ENCODE measurements at places on chromosomes 13 and 19.

- no peak for DNase-seq
These were observed 3.0 kb downstream of the OBI1 start for GRCh38 chr13:78655906-78656305.

DNA sequence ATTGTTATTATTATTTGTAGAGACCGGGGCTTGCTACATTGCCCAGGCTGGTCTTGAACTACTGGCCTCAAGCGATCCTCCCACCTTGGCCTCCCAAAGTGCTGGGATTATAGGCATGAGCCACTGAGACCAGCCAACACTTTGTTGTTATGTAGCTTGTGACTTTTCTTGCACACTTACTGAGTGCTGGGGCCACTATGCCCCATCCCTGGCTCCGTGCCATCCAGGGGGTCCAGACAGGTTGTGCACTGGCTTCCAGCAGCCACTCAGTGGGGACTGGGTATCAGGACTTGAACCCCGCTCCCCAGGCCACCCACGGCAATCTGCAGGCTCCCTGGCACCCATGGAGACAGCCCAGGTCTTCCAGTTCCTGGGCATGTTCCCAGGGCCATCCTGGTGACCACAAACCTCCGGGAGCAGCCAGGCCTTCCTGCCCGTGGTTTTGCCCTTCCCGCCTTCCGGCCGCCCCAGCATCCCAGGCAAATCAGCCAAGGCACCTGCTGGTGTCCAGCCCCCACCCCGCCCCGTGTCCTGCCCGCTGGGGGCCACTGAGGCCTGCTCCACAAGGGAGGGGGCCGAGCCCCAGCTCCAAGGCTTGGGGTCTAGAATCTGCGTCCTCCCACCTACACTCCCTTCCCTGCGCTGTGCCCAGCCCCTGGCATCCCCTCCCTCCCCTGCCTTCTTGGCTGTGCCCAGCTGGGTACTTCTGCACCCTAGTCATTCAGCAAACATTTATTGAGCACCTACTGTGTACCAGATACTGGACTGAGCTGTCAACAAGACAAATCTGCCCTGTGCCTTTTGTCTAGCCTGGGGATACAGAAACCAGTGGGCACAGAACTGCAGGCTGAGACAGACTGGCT lies 23.7 kb upstream of the SEMA6B start:
- DNase-seq: no peak

DNA sequence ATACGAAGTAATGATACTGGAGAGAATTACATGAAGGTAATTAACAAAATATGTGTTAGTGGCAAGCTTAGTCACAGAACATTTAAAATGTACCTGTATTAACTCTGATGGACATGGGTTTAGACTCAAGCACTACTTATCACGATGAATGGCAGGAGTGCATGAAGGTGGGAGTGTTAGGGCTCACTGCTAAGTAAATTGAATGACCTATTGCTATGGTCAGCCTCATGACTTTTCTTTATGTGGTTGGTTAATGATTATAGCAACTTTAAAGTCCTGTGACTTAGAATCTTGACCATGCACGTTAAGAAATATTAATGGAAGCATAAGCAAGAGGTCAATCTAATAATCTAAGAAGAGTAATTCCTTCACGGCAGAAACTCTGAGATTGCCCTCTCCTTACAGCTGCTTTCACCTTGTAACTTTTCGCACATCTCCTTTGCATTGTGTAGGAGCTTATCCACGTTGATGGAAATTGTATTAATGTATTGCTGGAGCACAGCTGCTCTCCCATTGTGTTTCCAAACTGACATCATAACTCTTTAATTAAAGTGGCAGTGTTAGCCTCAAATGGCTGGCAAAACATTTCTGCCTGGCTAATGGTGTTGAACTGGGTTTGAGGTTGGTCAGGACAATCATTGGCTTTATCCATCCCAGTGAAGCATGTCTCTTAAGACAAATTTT lies 114.5 kb downstream of the RXFP2 start:
- DNase-seq: no peak

- DNase-seq: no peak
These were observed 880 bp downstream of the FGF9 start for GRCh38 chr13:21671620-21672286.

DNA sequence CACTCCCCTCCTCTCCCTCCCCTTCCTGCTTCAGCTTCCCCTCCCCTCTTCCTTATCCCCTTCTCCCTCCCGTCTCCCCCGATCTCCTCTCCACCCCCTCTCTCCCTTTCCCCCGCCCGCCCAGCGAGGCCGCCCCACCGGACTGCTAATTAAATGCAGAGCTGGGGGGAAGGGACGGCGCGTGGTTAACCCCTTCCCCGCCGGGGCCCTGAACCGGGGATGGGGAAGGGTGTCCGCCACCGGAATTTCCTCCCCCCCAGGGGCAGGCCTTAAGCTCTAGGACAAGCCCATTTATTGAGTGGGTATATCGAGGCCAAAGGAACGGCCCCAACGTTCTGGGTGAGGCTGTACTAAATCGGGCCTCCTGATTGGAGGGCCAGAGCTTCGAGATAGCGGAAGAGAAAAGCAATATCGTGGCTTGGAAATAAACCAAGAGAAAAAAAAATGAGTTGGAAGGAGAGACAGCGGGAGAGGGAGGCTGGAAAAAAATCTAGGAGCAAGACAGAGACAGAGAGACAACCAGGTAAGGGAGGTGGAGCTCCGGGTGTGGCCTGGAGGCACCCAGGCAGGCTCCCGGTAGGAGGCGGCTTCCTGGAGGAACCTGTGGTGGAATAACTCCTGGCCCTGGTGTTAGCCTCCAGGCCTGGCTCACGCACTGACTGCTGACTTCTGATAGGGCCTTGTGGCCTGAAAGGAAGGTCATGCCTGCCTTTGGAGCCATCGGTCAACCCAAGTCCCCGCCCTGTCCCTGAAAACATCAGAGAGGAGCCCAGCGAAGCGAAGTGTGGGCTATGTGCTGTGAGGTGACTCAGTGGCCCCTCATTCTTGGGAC lies 11.6 kb upstream of the JUND start:
- DNase-seq: no peak

DNA sequence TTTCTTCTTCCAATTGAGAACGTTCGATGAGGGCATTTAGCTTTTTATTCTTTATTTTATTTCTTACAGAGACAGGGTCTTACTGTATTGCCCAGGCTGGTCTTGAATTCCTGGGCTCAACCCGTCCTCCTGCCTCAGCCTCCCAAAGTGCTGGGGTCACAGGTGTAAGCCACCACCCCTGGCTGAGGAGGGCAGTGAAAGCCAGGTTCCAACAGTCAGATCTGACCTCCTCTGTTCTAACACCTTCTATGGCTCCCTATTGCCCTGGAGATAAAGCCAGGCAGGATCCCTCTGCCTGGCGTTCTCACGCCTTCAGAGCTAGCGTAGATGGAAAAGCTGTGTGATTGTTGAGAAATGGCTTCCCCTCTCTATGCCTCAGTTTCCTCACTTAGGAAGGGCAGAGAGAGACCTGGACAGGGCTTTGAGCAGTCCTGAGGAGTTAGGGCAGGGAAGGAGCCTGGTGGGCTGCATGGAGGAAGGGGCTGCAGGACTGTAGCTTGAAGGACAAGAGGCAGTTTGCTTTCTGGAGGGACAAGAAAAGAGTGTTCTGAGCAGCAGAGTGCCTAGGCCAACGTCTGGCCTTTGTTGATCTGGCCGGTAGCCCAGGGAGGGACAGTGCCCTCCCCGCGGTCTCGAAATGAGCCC lies 5.5 kb downstream of the ARHGAP45 start:
- DNase-seq: no peak

DNA sequence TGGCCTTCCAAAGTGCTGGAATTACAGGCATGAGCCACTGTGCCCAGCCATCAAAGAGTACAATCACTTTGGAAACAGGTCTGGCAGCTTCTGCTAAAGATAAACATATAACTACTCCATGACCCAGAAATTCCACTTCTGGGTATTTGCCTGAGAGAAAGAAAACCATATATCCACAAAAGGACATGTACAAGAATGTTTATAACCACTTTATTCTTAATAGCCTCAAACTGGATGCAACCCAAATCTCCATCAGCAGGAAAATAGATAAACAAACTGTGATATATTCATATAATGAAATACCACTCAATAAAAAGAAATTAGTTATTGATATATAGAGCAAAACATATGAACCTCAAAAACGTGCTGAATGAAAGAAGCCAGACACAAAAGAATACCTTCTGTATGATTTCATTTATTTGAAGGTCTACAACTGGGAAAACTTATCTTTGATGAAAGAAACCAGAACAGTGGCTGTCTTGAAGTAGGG lies 40.5 kb downstream of the TEX26 start:
- DNase-seq: no peak

DNA sequence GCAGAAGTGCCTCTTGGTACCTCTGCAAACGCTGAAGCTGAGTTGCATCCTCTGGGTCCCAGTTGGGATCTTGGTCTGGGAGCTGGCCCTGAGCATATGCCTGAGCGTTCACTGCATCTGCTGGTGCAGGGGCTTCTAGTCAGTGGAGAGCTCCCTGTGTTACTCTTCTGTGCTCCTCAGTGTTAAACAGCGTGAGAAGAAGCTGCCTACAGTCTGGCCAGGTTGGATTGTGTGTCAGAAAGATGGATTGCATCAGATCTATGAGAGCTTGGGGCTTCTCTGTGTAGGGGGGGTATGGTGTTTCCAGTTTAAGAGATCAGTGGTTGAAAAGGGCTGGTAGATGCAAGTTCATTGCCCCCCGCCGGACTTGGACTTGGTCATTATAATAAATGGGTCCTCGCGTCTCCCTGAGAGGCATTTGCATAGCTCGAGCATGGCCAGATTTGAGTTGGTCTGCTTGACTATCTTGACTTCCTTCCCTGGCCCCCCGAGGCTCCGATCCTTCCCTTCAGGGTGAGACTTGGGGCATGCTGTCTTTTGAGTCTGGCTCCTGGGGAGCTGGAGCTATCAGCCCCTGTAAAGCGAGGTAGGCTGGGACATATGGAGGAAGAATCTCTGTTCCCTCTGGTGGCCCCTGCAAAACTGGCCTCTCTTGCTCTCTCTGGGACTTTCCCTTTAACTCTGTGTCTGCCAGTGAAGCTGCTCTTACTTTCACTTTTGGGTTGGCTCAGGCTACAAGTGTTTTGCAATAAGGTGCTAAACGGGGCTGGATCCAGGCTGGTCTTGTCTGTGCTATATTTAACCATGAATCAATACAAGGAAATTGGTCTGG lies 52.9 kb downstream of the OR10H4 start:
- DNase-seq: no peak

DNA sequence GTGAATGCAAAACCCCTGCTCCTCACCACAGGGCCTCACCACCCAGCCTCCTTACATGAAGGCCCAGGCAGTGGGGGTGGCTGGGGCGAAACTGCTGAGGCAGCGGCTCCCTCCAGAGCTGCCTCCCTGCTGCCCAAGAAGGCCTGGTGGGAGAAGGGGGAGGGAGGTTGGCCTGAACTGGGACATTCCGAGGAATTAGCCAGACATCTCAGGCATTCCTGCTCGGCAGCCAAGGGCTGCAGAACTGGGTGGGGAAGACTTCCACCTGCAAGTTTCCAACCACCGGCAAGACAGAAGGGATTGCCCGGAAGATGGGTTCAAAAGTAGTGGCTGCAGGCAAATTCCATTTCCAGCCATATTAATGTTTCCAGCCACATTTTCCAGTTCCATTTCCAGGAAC lies 2.3 kb upstream of the PSPN start:
- no peak for DNase-seq

DNA sequence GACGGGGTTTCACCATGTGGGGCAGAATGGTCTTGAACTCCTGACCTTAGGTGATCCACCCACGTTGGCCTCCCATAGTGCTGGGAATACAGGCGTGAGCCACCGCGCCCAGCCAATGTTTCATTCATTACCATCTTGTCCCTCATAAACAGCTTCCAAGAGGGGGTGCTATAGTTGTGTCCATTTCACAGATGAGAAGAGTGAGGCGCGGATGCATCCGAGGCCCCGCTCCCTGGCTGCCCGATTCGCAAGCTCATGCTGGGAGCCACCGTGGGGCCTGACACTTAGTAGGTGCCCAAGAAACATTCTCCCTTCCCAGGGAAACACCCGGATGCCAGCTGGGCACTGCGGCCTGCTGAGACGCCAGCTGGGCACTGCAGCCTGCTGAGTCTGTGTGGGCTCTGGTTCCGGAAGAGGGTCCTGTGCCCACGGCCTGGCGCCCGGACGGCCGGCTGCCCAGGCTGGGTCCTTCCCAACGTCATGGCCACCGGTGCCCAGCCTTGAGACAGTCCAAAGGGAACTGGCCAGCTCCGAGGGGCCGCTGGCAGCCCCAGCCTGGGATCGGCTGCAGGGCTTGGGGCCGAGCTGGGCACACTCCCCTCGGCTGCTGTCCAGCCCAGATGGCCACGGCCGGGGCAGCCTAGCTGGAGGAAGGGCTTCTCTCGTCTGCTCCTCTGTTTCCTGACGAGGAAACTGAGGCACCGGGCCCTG lies 54.7 kb downstream of the NFIC start:
- no peak for DNase-seq

DNA sequence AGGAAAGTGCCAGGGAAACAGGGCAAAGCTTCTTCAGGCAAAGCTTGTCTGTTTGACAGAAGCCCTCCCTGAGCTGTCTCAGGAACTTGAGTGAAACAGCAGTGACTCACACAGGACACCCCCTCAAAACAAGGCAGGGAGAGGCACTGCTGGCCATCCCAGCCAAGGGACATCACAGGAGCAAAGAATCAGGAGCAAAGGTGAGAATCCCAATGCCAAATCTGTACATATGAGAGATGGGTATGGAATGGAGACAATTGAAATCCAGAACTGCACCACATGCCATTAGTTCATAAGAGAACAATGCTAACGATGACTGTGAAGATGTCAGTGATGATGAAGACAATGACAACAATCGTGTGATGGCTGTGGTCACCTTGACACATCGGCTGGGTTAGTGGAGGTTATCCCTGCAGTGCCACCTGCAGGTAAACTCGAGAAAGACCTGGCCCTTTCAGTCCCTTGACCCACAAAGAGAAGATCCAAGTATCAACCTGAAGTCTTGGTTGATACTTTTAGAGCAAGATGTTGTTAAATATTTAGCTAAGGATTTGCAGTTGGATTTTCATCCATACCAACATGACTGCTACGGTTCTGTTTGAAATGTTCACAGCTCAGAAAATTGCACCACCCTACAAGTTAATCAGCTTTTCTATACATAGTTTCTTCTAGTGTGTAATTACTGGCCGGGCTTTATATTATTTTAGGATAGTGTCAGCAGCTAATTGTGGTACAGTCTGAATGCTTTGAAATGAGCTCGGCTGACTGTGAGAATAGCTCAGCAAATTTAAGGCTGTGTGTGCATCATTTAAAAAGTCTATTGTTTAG lies 42.0 kb upstream of the IPO5 start:
- no peak for DNase-seq

- no peak for DNase-seq
These were observed 27.2 kb upstream of the ATP1A3 start for GRCh38 chr19:42021185-42021584.

GRCh38 chr13:98293103-98293502 lies 116.0 kb upstream of the RNF113B start:
- no peak for DNase-seq

DNA sequence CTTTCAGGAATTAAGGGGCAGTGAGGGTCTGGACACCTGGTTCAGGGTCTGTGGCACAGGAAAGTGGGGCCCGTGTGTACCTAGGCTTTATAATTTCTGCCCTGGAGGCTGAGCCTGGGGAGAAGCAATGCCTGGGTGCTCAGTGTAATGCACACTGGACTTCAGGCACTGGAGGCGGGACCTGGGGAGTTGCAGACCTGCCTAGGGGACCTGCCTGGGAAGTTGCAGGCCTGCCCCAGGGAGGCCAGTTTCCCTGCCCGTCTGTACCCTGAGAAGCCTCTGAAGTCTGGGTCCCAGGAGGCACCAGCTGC lies 2.5 kb upstream of the TMEM59L start:
- DNase-seq: no peak

GRCh38 chr19:732148-733069 lies 18.5 kb upstream of the MISP start:
- no peak for DNase-seq

Data from DMS 273 treated with DMSO at 0.1 percent for 48 hours (cell line).